Stimulated activated CD4-positive, alpha-beta T cell treated with anti-CD3 and anti-CD28 coated beads, Interleukin-12 subunit alpha, Interleukin-12 subunit beta, amount 100 ng/mL, for 4 hours (primary cell): ENCODE measurements at places on chromosomes 16 and 17.

DNA sequence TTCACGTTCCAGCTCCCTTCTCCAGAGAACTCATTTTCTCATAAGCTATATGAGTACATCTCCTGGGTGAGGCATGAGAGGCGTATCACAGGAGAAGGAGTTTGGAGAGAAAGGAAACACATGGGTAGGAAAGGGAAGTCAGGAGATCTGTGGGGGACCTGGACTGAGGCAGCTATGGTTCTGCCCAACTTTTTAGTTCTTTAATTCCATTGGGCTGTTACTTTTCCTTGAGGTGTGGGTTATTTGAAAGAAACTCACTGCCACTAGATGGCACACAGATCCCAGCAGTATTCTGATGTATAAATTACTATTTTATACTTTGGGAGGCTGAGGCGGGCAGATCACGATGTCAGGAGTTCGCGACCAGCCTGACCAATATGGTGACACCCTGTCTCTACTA, 63.6 kb downstream of the NUP93 start:
- DNase-seq: no peak

DNA sequence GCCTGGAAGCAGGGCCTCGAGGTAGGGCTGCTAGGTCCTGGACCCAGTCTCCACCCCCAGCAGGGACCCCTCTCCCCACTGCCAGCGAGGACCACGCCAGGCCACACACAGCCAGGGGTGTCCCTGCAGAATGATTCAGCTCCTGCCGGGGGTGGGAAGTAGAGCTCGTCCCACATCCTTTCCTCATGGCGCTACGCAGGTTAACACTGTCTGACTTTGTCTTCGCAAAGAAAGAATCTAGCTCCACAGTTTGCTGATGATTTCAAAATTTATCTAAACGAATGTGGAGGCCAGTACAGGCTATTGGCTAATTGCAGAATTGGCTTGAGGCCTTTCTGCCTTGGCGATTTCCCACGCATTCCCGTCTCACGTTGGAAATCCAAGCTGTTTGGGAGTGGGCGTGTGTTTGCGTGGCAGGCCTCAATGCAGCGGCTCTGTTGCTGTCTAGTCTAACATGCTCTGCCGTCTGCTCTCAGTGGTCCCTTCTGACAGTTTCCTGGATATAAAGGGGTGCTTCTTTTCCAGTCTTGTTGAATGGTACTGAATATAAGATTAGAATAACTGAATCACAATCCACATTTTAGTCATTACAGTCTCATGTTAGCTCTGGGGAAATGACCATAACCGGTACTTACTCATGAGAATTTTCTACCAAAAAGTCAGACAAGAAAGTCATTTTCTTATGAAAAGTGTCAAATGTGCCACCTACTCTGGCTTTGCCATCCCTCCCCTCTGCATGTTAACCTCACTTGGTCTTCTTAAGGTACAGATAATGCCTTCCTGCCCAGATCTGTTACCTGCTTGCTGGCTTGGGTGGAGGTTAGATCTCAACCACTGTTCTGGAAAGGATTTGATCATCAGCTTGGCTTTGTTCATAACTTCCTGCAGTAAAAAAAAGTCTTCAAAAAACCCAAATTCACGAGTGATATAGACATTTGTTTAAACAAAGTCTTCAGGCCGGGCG, 252.4 kb downstream of the NTN1 start:
- peak; percentile 16 for DNase-seq

DNA sequence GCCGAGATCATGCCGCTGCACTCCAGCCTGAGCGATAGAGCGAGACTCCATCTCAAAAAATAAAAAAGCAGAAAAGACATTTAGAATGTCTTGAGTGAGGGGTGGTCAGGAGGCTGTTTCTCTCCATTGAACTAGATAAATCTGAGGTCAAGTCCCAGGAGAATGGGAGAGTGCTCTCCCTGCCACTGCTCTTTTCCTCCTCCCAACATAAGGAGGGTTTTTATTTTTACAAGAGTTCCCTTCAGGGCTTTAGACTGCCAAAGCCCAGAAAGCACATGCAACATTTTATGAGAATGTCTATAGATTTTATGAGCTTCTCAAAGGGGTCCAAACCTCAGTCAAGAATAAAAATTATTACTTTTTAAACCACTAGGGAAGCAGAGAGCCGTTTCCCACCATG, 1.6 kb downstream of the RND2 start:
- no peak for DNase-seq

GRCh38 chr17:64259426-64259825, 3.6 kb downstream of the TEX2 start:
- DNase-seq: no peak

DNA sequence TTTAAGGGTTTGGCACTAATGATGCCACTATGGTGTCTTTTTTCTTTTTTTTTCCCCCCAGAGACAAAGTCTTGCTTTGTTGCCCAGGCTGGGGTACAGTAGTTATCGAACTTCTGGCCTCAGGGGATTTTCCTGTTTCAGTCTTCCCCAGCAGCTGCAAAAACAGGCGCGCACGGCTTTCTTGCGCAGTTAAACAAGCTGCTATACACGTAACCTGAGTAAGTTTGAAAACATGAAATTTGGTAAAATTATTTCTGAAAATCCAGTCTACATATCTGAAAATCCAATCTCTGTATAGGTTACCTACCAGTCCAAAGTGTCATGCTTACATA, 11.8 kb downstream of the TEX14 start:
- DNase-seq: no peak

DNA sequence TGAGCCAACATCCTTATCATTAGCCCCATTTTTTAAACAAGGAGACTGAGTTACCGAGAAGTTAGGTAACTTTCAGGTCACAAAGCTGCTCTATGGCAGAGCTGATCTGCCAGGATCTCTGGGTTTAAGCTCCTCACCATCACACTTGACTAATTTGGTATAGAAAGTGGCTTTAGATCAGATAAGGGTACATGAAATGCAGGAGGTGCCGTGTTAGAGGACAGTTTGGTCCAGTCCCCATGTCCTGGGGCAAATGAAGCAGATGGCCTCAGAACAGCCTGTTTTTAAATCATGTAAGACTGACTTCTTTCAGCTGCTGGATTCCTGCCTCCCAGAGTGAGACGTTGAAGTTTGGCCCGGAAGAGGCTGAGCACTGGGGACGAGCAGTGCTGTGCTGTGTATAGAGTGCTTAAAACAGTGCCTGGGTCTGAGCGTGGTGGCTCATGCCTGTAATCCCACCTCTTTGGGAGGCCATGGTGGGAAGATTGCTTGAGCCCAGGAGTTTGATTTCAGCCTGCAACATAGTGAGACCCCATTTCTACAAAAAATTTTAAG, 187.0 kb upstream of the CACNG3 start:
- no peak for DNase-seq
